Frontal cortex (tissue), 4 donors: ENCODE measurements at places on chromosomes 2 and 18.
A peak's percentile ranks its signal among the peaks of the same experiment; 100 is the strongest.

- no peak for DNase-seq
These were observed 20.6 kb downstream of the MRPL35 start for GRCh38 chr2:86219896-86220295.

GRCh38 chr2:45072064-45072861 lies 63.0 kb upstream of the SIX2 start:
- no peak for DNase-seq

DNA sequence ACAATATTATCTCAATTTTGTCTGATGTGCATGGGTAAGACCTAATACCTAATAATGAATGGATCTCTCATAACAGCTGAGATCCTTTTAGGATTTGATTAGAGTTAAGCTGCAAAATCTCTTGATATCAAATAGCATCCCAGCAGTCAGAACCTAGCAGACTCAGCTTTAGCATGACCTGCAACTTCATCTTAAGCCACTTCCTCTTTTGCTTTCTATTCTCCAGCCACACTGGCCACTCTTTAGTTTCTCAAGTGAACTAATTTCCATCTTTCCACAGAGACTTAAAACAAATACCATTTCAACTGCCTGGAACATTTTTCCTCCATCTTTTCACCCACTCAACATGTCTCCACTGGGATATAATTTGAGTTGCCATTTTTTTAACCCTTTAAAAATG lies 1251.6 kb upstream of the ZEB2 start:
- no peak for DNase-seq

GRCh38 chr2:131153529-131153928 lies 48.4 kb downstream of the PLEKHB2 start:
- DNase-seq: no peak

DNA sequence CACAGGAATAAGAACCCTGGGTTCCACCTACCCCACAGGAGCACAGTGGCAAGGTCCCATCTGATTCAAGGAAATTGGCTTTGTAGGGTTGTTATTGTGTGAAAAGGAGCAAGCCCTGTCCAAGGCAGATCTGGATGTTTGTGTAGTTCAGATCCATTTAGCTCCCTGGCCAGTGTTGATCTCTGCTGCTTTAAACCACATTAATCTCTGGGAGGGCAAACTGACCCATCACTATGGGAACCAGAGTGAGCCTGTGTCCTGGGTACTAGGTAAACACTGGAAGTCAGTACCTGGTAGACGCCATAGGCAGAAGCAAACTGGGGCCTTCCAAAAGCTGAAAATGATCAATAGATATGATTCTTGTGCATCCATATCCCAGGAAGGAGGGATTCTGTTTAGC lies 271.5 kb upstream of the EPAS1 start:
- no peak for DNase-seq

DNA sequence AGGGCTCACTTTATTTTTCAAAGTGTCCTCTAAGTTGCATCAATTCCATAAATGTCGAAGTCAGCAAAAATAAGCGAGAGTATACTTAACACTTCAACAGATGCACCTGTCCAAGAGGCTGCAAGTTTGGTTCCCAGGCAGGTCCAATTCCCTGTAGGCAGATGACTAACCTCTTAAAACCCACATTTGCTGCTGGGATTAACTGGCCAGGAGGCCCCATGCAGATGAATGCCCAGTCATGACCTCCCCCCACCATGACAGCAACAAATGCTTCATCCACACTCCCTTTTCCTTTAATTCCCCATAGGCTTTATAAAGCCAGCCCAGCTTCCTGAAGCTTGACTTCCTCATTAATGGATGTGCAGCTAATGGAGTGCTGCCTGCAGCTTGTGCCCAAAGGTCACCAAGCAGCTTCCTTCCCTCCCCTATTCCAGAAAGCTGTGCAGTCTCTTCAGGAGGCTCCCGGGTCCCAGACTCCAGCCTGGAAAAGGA lies 35.7 kb downstream of the REEP1 start:
- no peak for DNase-seq

GRCh38 chr18:69715191-69715795 lies 232.4 kb downstream of the CD226 start:
- no peak for DNase-seq

GRCh38 chr18:72261590-72261989 lies 282.6 kb downstream of the CBLN2 start:
- no peak for DNase-seq

DNA sequence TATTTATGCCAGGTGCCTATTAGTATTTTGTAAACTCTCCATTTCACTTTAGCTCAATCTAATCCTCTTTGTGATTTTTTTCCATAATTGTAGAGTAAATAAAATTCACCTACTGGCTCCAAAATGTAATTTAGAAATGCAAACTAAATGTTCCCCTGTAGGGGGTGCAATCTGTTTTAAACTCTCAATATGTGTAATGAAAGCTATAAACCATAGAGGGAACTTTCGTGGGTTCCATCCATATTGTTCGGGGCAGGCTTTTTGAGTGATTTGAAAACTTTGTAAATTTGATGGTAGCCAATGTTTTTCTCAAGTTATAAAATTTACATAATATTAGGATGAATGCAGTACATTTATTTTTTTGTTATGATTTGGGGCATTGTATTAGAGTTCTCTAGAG lies 49.4 kb downstream of the TSPYL6 start:
- DNase-seq: peak; percentile 30

DNA sequence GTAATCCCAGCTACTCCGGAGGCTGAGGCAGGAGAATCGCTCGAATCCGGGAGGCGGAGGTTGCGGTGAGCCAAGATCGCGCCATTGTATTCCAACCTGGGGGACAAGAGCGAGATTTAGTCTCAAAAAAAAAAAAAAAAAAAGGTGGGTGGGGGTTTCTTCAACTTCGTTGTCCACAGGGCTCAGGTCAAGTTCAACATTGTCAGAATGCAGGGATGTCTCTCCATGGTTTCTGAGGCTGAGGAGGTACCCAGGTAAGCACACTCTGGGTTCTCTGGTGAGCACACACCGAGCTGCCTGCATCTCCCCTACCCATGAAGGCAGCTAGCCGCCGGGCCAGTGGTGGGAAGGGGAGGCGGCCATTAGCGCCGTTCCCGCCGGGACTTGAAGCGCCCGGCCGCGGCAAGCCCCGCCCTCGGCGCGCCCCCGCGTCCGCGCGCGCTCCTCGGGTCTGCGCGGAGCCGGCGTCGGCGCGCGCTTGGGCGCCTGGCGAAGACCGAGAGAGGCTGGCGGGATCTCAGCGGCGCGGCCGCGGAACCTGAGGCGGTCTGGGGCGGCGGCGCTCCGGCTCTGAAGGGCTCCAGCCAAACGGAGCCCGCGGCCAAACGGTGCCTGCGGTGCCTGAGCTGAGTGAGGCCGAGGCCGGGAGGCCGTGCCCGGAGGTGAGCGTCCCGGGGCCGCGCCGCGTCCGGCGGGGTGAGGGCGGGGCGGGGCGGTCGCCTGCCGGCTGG lies at the start of gene UBXN2A:
UBXN2A (plus strand) TSS at position 477 of the 731 bp plus-strand sequence. CDS start 17,852 bp downstream, outside the sequence.
- peak; percentile 88 for DNase-seq

DNA sequence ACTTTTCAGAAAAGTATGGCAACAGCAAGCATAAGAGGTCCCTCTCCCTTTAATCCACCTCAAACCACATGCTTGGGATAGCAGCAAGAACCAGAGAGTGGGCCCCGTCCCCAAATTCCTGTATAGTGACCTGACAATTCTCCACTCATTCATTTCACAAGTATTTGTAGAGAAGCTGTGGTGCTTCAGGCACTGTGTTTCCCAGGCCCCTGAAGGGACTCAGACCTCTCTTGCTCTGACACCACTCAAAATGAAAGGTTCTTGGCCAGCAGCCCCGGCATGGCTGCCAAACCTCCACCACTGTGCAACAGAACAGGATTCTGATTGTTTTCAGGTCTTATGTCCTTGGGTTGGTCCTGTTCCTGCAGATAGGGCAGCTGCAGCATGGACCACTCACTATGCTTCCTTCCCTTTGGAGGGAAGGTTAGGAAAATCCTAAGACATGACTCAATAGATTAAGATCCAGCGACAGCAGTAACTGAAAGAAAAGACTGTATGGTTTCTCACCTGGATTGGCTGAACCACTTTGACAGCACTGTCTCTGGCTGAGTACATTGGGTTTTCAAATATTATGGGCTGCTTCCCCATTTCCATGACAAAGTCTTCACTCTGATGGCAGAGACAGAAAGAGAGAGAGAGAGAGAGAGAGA lies 67.6 kb downstream of the DHRS9 start:
- no peak for DNase-seq

GRCh38 chr2:206515580-206515979 lies 72.2 kb downstream of the ADAM23 start:
- no peak for DNase-seq

DNA sequence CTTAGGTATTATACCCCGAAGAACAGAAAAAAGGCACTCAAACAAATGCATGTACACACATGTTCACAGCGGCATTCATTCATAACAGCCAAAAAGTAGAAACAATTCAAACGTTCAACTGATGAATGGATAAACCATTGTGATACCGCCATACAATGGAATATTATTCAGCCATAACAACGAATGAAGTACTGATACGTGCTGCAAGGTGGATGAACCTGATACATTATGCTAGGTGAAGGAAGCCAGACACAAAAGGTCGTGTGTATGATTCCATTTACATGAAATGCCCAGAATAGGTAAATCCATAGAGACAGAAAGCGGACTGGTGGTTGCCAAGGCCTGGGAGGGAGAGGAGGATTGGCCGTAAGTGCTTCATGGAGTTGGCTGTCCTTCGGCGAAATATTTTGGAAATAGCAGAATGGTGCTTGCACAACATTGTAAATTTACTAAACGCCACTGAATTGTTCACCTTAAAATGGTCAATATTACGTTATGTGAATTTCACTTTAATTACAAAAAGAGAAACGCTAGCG lies 750 bp upstream of the RMP24 start:
- DNase-seq: no peak

GRCh38 chr2:191020742-191021381 lies 6.9 kb upstream of the STAT1 start:
- peak; percentile 30 for DNase-seq

GRCh38 chr2:234414596-234414995 lies 82.3 kb downstream of the ARL4C start:
- DNase-seq: no peak

- DNase-seq: no peak
These were observed 1.2 kb upstream of the CLASP1 start for GRCh38 chr2:121650315-121650930.

DNA sequence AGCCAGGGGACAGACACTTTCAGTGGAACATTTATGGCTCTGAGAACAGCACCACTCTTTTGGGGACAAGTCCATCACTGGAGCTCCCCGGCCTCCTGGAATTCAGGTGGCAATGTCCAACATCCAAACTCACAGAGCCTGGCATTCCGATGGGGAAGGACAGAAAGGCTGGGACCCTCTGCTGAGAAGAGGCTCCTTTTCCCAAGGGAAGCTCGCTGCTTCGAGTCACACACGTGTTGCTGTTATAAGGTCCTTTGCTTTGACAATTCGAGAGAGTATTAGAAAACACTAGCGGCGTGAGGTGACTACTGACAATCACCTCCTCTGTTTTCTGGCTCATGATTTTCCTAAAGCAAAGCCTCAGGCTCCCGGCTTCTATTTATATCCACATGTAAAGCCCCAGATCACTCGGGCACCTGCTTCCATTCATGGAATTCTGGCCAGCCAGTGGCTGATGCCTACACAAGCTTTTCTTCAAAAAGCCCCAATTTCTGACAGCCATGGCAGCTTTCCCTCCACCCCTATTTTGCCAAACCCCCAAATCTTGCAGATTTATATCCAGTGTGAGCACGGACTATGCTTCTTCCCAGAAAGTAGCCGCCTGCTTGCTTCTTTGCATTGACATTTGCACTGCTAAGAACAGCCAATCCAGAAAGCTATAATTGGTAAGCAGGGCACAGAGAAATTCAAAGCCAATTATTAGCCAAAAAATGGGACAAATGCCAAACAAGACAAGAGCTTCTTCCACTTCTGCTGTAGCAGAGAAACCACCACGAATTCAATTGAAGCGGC lies 67.3 kb downstream of the NDUFA10 start:
- DNase-seq: no peak

DNA sequence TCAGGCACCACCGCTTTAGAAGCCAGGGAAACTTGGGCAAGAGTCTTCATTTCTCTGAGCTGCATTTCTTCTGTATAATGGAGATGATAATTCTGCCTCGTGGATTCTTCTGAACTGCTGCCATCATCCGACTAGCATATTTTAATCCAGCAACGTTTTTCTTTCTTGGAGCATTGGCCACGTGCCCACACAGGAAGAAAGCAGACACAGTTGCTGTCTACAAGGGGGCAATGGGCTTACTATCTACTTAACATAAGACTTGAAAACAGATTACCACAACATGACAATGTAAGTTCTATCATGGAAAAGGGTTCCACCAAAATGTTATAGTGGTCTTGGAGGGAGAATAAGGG lies 176.5 kb downstream of the FAM210A start:
- no peak for DNase-seq

DNA sequence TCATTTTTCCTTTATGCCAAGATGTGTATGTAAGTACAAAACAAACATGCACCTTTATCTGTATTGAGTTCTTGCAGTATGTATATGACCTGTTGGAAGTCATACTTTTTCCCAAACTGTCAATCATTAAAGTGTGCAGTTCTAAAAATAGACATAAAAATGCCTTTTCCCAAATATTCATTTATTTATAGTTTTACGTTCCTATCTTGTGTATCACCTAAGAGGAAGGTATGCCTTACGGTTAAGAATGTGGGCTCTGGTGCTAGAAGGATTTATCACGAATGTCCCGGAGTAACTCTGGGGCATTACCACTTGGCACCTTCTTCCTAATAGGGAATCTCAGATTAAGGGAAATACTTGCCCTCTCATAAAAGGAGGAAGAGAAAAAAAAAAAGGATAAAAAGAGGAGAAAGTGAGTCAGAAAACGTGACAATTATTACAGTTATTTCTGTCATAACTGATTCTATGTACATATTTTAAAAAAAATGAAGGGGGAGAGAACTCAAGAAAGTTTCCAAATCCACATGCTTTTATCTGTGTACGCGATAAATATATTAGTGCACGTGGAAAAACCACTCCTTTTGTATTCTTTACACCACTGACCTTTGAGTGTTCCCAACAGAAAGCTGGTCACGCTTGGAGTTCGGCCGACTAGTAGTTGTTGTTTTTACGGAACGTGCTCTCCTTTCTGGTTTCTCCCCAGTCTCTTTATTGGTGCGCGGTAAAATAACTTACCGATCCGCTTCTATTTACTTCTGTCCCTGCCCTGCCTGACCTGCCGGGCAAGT lies 721 bp downstream of the MCEE start:
- DNase-seq: no peak

DNA sequence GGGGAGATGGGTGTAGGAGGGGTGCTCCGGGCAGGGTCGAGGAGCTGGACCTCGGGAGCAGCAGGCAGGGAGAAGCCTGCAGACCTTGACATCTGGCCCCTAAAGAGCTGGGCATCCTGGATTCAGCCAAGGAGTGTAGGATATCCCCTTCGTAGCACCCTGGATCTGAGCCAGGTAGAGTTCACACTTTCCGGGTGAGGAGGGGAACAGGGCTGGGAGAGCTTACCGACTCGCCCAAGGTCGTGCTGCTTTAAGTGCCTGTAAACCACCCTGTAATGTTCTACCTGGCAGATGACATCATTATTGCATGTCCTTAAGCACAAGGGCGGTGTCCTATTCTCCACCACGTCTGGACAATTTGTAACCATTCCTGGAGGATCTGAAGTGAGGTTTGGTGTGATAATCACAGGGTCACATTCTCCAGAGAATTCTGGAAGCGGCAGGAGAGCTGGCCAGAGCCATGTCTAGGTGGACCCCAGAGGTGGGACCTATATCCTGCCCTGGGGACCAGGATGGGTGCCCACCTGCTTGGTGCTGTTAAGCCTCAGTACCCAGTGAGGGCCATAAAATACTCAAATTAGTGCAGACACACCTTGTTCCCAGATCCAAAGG lies 14.6 kb downstream of the ITM2C start:
- no peak for DNase-seq
